Forelimb muscle (tissue), 1 donor: ENCODE measurements at places on chromosomes 3 and 15. TPM values are rescaled to one million over a fixed set of nuclear protein-coding genes. Genes with fewer than 3 reads are reported as not detected.

IGF1R gene
- polyA plus RNA-seq: 14.9 TPM

C3orf20 gene
- 0.11 TPM for polyA plus RNA-seq

SNX33 gene
- 12.6 TPM for polyA plus RNA-seq

FURIN gene
- polyA plus RNA-seq: 26.7 TPM

CTXN2 gene
- not detected for polyA plus RNA-seq

ZNF609 gene
- 14.9 TPM for polyA plus RNA-seq

PLAAT1 gene
- 24.4 TPM for polyA plus RNA-seq

FMN1 gene
- 0.90 TPM for polyA plus RNA-seq

CFAP20DC gene
- 1.6 TPM for polyA plus RNA-seq

DNA sequence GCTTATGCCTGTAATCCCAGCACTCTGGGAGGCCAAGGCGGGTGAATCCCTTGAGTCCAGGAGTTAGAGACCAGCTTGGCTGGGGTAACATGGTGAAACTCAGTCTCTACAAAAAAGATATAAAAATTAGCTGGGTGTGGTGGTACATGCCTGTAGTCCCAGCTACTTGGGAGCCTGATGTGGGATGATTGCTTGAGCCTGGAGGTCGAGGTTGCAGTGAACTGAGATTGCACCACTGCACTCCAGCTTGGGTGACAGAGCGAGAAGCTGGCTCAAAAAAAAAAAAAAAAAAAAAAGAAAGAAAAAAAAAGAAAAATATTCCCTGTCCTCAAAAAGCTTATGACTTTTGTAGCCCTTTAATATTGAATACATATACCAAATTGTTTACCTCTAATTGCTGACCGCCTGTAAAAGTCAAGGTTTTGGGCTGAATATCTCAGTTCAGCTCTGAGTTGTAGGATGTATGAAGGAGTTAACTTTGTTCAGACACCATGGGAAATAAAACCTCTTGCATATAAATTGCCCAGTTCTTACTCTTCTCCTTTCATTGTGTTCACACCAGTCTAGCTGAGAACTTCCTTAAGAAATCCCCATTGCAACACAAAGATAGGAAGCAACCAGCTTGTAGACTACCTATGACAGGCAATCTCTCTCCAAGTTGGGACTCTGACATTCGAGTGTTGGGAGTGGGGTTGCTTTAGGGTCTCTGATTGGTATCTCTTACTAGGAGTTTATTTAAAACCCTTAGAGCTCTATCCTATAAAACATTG lies 97.6 kb upstream of the RASGRP1 start:
- DNase-seq: no peak

GRCh38 chr3:182370949-182371348 lies 422.4 kb upstream of the ATP11B start:
- DNase-seq: no peak

DNA sequence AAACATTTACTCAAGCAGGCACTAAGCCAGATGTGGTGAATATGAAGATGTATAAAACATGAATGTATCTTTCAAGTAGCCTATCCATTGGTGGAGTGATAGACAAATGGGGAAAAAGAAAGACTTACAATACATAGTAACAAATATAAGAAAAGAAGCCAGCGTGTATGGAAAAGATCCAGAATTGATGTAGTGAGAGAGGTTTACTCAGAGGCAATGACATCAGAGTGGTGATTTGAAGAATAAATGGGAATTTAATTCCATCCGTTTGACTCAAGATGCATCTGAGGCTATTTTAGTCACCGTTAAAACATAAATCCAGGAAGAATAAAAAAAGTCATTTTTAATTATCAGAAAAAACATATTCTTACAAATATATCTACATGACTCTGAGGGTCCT lies 162.6 kb downstream of the IL1RAP start:
- DNase-seq: no peak

DNA sequence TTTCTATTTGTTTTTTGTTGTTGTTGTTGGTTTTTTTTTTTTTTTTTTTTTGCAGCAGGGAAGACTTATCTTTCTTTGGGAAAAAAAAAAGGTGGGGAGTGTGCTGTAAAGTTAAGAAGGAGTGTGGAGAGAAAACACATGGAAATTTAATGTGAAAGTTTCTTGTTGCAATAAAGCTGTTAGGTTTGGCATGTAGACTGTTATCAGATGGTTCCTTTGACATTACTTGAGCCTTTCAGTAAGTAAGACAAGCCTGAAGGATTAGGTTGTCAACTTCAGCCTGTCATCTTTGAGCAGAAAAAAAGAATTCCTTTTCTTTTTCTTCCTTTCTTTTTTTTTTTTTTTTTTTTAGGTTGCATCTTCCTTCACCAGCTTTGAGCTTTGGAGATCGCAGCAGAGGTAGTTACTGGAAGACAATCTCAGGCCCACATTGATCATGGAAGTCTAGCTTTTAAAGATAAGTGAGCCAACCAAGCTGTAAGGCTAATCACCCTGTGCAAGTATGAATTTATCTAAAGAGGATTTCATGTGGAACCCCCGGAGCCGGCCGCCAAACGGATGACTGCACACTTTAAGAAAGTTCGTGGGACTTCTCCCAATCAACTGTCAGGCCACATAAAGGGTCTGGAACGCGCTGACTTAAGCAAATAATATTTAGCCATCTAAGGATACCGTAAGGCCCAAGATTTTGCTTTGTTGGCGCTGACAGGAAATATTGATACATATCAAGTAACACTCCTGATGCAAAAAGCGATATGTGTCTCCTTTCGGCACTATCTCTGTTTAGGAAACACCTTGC lies 1040.1 kb upstream of the NR2F2 start:
- no peak for DNase-seq

- DNase-seq: no peak
Measured at GRCh38 chr3:41259449-41260062, 60.3 kb downstream of the CTNNB1 start.

DNA sequence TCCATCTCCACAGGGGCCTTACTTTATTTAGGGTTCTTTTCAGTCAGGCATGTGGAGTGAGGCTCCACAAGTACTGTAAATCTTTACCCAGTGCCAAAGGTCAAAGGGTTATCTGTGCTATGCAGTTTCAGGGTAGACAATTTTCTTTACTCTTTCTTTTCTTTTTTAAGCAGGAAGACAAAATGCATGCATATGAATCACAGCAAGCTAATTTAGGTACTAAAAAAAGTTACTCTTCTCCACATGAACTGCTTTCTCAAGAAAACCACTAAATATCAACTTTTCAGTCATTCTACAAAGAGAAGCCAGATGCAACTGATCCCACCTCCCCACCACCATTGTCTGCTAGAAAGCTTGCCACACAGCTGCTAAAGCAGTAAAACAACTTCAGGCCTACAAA lies 73.3 kb upstream of the PYGO1 start:
- no peak for DNase-seq

DNA sequence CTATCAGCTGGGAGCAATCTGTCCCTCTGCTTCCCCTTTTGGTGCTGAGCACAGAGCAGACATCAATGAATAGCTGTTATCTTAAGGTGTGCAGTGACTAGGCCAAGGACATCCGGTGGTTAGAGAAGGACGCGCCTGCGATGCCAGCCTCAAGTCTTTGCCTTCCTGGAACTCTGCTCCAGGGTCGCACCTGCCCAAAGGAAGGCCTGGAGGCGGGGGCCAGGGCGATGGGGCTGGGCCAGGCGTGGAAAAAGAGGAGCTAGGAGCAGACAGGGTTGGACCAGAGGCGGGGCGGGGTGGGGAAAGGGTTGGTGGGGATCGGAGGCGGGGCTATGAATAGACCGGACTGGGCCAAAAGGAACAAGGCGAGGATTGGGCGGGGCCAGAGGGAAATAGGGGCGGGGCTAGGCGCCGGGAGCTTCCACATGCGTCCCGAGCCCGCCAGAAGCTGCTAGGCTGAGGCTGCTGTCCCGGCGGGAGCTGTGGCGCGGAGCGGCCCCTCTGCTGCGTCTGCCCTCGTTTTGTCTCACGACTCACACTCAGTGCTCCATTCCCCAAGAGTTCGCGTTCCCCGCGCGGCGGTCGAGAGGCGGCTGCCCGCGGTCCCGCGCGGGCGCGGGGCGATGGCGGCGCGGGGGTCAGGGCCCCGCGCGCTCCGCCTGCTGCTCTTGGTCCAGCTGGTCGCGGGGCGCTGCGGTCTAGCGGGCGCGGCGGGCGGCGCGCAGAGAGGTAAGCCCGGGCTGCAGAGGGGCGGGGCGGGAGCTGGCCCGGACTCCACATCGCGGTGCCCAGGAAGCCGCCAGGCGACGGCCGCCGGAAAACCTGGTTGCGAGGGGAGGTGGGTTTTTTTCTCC lies at the start of gene CHRNA5:
CHRNA5 (plus strand) TSS at position 424 of the 854 bp plus-strand sequence; CDS start at position 624, 200 bp downstream.
- DNase-seq: peak; percentile 26

DNA sequence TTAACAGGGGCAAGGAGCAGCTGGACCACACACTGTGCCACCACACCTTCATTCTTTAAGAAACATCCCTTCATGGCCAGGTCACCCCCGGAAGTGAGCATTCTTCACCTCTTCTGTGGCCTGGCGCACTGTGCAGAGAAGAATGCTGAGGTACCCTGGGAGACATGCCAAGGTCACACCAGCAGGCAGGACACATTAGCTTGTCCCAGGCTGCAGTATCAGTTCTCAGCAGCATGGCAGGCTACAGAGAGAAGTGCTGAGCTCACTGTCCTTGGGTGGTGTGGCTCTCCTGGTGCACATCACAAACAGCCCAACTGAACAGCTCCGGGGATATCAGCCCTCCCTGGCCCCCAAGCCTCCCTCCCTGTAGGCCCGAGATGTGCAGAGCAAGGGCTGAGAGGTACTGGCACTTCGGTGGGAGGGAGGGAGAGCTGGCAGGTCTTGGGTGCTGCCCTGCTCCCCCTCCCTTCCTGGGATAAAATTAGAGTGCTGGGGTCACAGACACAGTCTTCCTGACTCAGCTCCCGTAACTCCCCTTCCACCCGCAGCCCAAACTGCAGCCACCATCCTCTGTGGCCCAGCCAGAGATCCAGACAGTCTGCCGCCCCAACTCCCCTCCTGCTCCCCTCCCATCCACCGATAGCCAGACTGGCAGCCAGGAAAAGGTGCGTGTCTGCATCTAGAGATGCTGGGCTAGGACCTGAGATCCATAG lies 13.4 kb downstream of the SEMA7A start:
- DNase-seq: no peak

DNA sequence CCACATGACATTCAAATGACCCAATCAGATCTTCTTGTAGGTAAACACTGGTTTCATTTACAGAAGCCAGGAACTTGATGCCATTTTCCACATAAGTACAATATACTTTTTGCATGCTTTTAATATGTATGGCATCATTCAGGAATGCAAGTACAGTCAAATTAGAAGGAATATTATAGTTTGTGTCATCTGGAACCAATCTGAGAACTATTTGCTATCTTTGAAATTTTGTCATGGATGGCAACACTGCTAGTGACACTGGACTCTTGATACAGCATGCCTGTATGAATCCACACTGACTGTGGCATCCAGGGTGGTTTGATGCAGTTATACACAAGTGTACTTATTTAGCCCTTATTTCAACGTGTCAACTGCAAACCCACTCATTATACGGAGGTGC lies 141.6 kb downstream of the EBLN2 start:
- DNase-seq: no peak

DNA sequence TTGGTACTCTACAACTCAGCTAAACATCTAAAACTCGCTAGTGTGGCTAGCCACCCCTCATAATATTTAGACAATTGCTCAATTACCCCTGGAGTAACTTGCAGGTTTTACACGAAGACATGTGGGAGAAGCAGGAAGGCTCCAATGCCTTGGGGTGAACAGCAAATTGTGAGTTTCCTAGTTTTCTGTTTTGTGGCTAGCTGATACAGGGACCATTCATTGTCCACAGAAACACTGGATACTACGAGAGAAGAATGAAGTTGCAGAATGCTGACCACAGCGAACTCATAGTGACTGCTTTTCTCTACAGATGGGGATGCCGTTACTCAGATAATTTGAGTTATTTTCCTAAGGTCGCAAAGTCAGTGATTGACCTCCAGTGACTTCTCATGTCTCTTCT lies 212.9 kb downstream of the P3H2 start:
- DNase-seq: no peak

- no peak for DNase-seq
Measured at GRCh38 chr3:39900462-39901002, 91.1 kb downstream of the MYRIP start.

GRCh38 chr3:103077910-103078309 lies 643.1 kb downstream of the ZPLD1 start:
- DNase-seq: no peak

- DNase-seq: no peak
Measured at GRCh38 chr15:71097890-71098289, 17.4 kb upstream of the THSD4 start.

- no peak for DNase-seq
Measured at GRCh38 chr3:170448584-170448983, 29.9 kb downstream of the CLDN11 start.

DNA sequence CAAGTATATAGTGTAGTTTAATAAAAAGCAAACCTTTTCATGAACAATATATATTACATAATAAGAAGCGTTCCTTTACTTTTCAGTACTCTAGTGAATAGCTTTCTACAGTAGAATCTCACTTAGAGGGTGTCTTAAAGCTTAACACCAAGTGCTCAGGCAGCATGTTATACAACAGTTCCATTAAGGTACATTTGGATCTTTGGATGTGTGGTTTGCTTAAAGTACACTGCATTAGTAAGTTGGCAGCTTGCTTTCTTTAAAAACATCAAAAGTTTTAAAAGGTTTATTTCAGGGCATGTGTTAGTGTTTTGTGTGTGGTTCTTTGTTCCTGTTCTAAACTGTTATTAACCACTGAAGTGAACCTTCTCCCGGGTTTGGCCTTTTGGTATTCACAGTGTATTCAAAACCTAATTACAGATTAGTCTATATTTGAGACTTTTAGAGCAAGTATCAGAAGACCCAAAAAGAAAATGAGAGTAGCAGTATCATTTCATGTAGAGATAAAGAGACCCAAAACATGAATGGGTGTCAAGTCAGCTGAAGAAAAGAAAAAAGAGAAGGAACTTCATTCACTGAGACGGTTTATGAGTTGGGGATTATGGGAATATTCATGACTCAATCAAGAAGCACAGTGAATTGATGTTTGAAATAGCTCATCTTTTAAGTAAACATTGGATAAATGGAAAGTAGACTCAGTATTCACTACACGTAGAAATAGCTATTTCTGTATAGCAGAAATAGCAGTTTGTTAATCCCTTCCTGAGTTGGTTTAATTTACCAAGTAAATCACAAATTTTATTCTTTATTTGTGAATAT lies 93.9 kb downstream of the OPA1 start:
- no peak for DNase-seq

GRCh38 chr3:169952045-169952444 lies 14.6 kb upstream of the SEC62 start:
- no peak for DNase-seq

DNA sequence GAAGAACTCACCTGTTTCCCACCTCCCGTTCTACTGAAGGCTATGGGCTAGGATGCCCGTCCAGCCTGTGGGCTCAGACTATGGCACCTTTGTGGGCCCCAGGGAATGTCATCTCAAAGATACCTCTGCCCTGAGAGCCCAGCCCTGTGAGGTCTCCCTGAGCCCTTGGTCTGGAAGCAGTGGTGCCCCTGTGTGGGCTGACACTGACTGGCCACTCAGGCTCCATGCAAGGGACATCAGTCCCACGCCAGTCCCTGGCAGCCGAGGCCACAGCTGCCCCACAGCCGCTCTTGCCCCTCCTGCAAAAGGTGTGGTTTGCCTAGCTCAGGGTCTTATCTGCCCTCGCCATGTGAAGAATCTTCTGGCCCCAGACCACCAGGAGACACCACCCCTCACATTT lies 106.9 kb downstream of the KLF13 start:
- no peak for DNase-seq
